ENCODE measurements at places on chromosomes 3 and 15. TPM values are rescaled to one million over a fixed set of nuclear protein-coding genes. Genes with fewer than 3 reads are reported as not detected.

- H3K27me3 ChIP-seq, result no peaks in the 10 kb centered on the region
- H3K4me3 ChIP-seq, result no peak overlapping the region
- H3K4me1 ChIP-seq, result peaks cover 76% of the 10 kb centered on the region
- DNase-seq, result no peak
These were observed 5.2 kb downstream of the GNAI2 start for GRCh38 chr3:50241163-50241562.

DNA sequence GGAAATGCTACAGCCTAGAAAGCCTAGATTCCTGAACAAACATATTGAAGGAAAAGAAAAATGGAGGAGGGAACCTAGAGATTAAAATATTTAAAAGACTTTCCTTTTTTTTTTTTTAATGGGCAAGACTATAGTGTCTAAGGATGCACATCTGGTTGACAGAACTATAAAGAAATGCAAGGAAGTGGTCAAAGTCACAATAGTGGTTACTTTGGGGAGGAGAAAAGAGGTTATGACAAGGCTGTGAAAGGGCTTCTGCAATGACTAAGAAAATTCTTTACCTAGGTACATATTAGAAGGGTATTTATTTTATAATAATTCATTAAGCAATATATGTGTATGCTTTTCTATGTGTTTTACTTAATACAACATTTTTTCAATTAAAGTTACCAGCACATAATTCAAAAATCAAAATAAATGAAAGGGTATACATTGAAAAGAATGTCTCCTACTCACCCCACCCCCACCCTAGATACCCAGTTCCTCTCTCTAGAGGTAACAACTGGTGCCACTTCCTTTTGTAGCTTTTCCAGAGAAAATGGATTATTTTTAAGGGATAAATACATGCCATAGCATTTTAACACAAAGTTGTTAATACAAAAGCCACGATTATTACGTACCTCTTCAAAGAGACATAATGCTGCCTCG, 70.1 kb downstream of the HERC1 start:
- no peak overlapping the region for H3K27ac ChIP-seq
- DNase-seq, result no peak
- H3K36me3 ChIP-seq, result no peaks in the 10 kb centered on the region
- H3K27me3 ChIP-seq, result no peaks in the 10 kb centered on the region

DNA sequence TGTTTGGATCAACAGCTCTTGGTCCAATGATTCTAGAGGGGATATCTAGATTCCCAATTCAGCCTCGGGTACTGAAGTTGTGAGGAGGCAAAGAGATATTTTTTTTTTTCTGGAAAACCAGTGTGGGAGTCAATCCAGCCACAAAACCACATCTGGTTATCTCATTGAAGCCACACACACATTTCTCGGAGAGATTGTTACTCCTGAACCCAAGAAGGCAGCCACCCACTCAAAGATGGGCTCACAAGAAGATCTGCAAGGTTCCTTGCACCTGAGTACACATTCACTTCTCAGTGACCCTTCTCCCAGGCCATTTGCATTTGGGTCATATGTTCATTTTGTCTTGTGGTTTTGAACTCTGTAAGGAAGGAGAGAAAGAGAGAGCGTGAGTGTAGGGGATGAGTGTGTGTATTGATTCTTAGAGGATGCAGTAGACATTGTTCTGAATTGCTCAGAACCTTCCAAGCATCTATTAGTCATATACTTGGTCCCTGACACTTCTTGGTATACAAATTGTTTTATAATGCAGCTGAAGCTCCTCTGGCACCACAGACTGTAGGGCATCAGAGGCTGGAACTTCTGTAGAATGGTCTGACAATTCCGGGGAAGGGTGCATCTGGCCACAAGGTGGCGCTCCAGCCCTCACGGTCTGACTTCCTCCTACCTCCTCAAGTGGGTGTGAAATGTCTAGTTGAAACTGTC, 39.3 kb upstream of the TRA2B start:
- peaks cover 6% of the 10 kb centered on the region for H3K4me1 ChIP-seq
- H3K27me3 ChIP-seq, result no peaks in the 10 kb centered on the region
- no peaks in the 10 kb centered on the region for H3K36me3 ChIP-seq
- H3K27ac ChIP-seq, result no peak overlapping the region
- peak; percentile 75 for DNase-seq

DNA sequence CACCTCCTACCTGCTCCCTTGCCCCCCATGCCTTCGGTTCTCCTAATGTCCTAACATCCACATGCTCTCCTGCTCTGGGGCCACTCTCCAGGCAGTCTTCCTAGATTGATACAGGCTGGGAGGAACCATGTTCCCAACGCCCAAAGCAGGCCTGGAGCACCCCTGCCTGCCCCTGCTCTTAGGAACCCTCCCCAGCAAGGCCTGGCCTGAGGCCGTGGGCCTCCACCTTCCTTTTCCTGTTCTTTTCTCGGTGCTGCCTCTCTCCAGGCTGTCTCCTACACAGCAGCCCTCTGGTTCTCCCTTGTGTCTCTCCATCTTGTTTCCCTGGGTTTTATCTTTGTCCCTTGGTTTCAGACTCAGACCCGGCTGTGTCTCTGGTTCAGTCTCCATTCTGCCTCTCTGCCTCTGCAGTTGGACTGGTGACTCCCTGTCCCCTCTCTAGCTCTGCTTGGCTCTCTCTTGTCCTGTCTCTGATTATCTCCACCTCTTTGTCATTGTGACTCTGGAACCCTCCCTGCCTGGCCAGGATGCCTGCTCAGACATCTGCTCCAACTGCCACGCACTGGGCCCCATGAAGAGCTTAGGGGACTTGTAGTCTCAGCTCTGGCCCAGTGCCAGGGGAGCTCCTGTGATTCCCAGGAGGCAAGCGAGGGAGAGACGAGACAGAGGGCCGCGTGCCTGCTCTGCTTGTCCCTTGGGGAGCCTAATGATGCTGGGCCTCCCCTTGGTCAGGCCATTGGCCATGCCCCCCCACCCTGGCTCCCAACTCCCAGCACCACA, 26.0 kb upstream of the RPL29 start:
- no peaks in the 10 kb centered on the region for H3K36me3 ChIP-seq
- H3K27me3 ChIP-seq, result no peaks in the 10 kb centered on the region
- no peak overlapping the region for H3K4me3 ChIP-seq
- H3K27ac ChIP-seq, result no peak overlapping the region

The RHOA gene
- total RNA-seq, result 571 TPM

DNA sequence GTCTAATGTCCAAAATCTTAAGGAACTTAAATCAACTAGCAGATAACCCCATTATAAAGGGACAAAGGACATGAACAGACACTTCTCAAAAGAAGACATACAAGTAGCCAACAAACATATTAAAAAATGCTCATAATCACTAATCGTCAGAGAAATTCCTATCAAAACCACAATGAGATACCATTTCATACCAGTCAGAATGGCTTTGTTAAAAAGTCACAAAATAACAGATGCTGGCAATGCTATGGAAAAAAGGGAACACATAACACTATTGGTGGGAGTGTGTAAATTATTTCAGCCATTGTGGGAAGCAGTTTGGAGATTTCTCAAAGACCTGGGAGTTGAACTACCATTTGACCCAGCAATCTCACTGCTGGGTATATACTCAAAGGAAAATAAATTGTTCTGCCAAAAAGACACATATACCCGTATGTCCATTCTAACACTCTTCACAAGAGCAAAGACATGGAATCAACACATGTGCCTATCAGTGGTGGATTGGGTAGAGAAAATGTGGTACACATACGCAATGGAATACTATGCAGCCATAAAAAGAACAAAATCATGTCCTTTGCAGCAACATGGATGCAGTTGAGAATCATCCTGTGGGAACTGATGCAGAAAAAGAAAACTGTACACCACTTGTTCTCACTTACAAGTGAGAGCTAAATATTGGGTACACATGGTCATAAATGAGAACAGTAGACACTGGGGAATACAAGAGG, 78.5 kb downstream of the TCF12 start:
- H3K4me1 ChIP-seq, result no peaks in the 10 kb centered on the region
- H3K27ac ChIP-seq, result no peak overlapping the region
- H3K36me3 ChIP-seq, result no peaks in the 10 kb centered on the region
- no peak for DNase-seq
- H3K4me3 ChIP-seq, result no peak overlapping the region

GRCh38 chr3:141840737-141841544, 35.5 kb upstream of the ATP1B3 start:
- no peaks in the 10 kb centered on the region for H3K36me3 ChIP-seq
- H3K27ac ChIP-seq, result peak overlapping the region; percentile 80
- H3K4me1 ChIP-seq, result peaks cover 21% of the 10 kb centered on the region

The ACSBG1 gene
- not detected for total RNA-seq

DNA sequence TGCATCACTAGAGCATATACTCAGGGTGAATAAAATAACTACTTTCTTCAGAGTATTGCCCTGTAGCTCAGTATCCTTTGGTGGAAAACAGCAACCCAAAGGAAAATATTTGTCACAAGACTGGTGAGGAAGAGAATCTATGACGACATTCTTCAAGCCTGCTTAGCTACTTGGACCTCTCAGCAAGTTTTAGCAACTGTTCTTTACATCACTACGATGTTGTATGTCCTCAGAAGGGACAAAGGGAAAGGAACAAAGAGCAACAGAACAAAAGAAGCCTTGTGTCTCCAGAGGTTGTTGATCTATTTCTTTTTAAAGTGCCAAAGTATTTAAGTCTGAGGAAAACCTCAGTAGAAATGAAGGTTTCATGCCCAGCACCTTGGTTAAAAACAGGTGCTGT, 746.7 kb downstream of the NAALADL2 start:
- no peaks in the 10 kb centered on the region for H3K27me3 ChIP-seq
- no peak for DNase-seq
- no peak overlapping the region for H3K4me3 ChIP-seq
- no peak overlapping the region for H3K27ac ChIP-seq
- no peaks in the 10 kb centered on the region for H3K36me3 ChIP-seq
